NCI-H2081 treated with DMSO at 0.1 percent for 48 hours (cell line): ENCODE measurements at places on chromosomes 6 and 20.

- DNase-seq: no peak
Observed at GRCh38 chr6:127177030-127177922, 58.8 kb downstream of the RSPO3 start.

- DNase-seq: no peak
Observed at GRCh38 chr6:137051790-137052472, 7.2 kb upstream of the IL20RA start.

- no peak for DNase-seq
Observed at GRCh38 chr6:68975064-68975463, 340.0 kb downstream of the ADGRB3 start.

DNA sequence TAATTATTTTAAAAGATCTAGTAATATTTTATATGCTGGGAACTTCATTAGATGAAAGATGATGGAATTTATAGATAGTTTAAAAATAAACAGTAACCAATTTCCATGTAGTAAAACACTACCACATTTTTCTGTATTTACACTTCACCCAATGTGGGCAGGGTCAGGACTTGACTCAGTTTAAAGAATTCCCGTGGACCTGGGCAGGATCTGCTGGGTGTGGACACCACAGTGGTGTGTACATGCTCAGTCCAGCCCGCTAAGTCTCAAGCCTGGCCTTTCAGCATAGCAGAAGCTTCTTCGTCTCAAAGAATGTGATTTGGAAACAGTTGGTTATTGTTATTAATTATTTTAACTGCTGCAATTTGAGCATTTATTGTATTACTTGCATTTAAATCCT lies 364.2 kb downstream of the SYNE1 start:
- no peak for DNase-seq

DNA sequence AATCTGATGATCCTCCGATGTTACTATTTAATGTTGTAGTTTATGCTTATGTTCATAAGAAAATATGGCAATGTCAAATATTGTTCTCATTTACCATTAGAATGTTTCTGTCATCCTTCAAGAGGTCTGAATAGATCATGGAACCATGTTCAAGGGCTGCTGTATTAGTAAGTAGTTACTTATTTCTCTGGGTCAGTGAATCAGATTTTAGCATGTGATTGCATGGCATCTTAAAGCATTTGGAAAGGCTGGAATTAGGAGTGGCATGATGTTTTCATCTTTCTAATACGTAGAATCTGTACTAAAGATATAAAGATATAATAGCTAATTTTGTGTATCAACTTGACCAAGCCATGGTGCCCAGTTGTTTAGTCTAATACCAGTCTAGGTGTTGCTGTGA lies 40.5 kb upstream of the NKX2-4 start:
- no peak for DNase-seq

DNA sequence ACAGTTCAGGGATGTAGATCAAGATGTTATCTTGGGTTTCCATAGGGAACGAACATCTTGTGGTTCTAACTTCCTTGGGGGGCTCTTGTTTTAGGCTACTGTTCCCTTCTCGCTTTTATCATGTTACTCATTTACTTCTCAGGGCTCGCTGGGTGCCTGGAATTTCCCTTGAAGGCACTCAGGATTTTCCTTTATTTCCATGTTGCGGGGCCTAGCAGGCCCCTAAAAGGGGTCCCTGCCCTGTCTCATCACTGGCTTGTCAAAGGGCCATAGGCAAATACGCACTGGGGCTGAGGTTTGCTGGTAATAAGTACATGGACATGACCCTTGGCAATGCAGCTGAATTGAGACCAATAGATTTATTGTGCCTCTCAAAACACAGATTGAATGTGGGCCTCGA lies 262.3 kb downstream of the CDH4 start:
- no peak for DNase-seq

DNA sequence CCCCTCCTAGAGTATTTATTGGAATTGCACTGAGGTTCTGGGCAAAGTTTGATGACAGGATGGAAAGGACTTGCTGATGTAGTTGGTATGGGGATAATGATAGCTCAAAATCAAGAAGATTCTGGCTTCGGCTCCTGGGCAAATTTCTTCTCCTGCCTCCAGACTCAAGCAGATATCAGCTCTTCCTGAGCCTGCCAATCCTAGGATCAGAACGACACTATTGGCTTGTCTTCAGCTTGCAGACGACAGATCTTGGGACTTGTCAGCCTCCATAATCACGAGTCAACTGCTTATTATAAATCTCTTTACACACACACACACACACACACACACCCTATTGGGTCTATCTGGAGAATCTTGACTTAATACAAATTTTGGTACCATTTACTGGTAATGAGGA lies 131.1 kb downstream of the PREX1 start:
- no peak for DNase-seq

GRCh38 chr6:34310817-34311216 lies 62.0 kb upstream of the SMIM29 start:
- no peak for DNase-seq

DNA sequence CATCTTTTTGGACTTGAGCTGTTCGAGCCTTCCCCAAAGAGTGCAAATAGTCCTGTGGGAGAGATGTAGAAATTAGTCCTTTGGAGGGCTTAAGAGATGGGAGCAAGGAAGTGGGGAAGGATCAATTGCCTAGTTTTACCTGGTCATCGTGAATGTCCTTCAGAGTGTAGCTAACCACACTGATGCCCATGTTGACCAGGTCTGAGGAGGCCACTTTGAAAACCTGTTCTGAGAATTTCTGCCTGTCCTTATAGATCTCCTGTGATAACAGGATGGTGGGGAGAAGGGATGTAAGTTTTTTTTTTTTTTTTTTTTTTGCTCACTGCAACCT lies 2.0 kb downstream of the FLOT1 start:
- no peak for DNase-seq

GRCh38 chr6:33579828-33580714 lies at the start of gene BAK1:
Gene BAK1, minus strand, starts transcription at chr6:33580276. Its CDS starts 2,672 bp downstream, at chr6:33577604.
- peak; percentile 75 for DNase-seq

DNA sequence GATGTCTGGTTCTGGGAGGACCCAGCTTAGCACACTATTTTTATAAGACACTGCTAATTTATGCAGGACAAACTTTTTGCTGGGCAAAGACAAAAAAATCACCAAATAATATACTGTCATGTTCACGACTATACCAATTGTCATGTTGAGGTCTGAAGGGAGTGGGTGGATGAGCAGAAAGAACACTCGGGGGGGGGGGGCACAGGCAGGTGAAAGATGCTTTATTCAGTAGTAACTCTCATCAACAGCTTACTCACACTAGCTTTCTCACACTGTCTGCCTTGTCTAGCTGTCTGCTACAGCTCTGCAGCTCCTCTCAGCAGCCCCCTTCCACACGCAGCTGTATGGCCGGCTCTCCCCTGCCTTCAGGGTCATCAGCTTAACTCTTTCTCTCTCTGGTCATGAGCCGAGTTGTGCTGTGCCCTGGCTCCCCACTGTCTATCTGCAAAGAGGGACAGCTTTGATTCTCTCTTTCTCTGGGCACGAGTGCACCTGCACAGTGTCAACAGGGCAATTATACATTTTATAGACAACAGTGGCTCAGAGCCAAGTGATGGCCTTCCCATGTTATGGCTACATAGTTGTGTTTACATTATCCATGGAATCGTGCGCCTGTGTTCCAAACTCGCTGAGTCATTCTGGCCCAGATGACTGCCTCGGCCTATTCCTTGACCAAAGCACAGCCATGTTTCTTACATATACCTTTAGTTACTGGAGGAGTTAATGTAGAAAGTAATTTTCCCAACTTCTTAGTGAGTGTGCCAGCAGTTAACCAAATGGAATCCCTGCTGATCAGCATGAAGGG lies 187.7 kb upstream of the PRSS16 start:
- peak; percentile 77 for DNase-seq

- DNase-seq: no peak
Observed at GRCh38 chr20:17938871-17939619, 29.5 kb downstream of the SNX5 start.

- DNase-seq: no peak
Observed at GRCh38 chr20:32483351-32484224, 101.5 kb downstream of the NOL4L start.

DNA sequence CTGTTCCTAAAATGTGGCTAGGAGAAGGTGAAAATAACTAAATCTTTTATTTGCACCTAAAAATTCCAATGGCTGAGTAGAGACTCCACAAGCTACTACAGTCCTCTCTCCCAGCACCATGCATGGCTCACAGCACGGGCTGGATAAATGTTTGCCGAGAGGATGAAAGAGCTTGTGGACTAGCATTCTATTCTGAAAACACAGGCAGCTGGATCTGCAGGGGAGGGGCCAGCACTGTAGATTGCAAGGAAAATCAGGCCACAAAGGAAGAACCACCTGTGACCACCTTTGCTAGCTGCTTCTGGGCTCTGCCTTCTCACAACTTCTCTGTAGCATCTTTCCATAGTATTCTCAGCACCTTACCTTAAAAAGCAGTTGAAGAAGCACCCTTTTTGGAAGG lies 46.6 kb downstream of the CLIC5 start:
- DNase-seq: no peak

DNA sequence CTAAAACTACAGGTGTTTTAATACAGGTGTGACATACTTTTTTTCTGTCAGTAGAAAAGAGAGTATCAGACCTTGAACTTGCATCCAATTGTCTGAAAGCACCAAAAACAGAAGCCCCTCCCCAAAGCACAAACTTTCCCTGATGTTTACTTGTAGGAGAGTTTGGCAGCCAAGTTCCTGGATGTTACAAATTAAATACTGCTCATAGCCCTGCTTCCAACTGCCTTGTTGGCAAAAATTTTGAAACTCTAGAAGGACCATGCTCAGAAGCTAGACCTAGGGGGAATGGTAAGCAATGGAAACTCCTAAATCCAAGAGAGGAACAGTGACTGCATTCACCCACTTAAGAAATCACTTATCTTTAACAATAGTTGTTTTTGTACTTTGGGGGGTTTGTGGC lies 17.0 kb upstream of the ARG1 start:
- no peak for DNase-seq

GRCh38 chr6:41652866-41653652 lies 14.8 kb downstream of the MDFI start:
- no peak for DNase-seq

GRCh38 chr6:75418233-75418632 lies 75.4 kb downstream of the FILIP1 start:
- peak; percentile 27 for DNase-seq

GRCh38 chr20:20443504-20443903 lies 75.6 kb downstream of the INSM1 start:
- DNase-seq: no peak

DNA sequence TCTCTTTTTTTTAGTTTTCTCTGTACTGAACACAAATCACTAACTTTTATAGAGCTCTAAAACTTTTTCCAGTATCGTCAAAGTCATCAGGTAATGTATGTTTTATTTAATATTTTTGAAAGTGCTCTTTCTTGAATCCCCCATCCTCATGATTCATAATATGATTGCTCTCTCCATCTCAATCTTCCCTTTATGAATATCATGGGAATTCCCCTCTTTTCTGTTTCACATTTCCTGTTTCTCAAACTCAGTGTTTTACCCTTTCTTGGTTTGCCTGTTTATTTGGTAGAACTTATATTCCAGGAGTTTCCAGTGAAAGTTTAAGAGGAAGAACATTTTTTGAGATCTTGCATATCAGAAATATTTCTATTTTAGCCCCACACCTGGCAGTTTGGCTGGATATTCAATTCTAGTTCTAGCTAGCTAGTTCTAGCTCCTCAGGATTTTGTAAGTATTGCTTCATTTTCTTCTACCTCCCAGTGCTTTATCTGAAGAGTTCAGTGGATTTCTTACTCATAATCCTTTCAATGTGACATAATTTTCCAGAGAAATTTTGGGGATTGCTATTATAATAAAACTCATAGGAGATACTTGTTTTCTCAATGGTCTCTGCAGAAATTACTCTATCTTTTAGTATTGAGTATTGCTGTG lies 6.1 kb upstream of the C6orf58 start:
- no peak for DNase-seq

DNA sequence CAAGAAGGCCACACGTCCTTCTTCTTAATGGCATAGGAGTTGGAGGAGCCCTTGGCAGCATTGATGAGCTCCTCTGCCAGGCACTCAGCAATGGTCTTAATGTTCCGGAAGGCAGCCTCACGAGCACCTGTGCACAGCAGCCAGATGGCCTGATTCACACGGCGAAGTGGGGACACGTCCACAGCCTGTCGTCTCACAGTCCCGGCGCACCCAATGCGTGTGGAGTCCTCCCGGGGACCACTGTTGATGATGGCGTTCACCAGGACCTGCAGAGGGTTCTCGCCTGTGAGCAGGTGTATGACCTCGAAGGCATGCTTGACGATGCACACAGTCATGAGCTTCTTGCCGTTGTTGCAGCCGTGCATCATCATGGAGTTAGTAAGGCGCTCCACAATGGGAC lies 4.6 kb upstream of the TSPYL4 start:
- DNase-seq: no peak

GRCh38 chr20:4805663-4806449 lies 84.1 kb downstream of the PRND start:
- no peak for DNase-seq

- no peak for DNase-seq
Observed at GRCh38 chr6:46356543-46356942, 134.7 kb downstream of the RCAN2 start.

DNA sequence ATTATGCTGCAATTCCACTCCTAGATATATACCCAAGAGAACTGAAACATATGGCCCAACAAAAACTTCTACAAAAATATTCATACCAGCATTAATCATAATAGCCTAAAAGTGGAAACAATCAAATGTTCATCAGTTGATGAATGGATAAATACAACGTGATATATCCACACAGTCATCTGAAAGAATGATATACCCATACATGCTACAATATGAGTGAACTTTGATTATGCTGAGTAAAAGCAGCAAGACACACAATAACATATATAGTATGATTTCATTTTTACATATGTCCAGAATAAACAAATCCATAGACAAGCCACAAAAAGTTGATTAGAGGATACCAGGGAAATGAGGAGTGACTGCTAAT lies 30.7 kb downstream of the CDK19 start:
- no peak for DNase-seq

- no peak for DNase-seq
Observed at GRCh38 chr6:140303218-140303949, 928.9 kb upstream of the CITED2 start.

DNA sequence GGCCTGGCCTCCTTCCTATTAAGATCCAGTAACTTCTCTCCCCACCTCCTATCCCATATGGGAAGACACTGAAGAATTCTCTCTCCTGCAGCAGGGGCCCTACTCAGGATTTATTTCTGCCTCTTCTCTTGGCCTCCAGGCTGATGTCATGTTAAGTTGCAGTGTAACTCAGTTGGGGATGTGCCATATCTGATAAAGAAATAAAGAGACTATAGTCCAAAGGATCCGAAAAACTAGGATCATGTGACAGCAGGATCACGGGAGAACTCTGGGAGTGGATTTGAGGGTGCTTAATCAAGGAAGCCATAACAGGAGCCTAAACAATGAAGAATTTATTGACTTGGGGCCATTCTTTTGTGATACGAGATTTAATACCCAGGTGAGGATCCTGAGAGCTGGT lies 38.5 kb upstream of the TGM6 start:
- no peak for DNase-seq

GRCh38 chr6:74912234-74912633 lies 293.6 kb downstream of the COL12A1 start:
- DNase-seq: no peak

- no peak for DNase-seq
Observed at GRCh38 chr6:131744432-131745287, 33.8 kb upstream of the CTAGE9 start.
